ENCODE measurements at places on chromosomes 2 and 18.

GRCh38 chr18:62399781-62400308 lies 74.7 kb downstream of the TNFRSF11A start:
- DNase-seq = no peak

GRCh38 chr2:187567126-187567525 lies 12.9 kb upstream of the TFPI start:
- DNase-seq = no peak

DNA sequence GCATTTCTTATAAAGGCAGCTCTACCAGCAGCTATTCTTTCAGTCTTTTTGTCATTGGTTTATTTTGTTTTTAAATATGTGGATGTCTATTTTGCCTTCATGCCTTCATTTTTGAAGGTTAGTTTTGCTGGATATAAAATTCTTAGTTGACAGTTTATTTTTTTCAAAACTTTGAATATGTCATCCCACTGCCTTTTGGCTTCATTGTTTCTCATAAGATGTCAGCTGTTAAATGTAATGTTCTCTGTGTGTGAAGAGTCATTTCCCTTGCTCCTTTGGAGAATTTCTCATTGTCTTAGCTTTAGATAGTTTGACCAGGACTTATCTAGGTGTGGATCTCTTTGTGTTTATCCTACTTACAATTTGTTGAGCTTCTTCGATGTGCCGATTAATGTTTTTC lies 213.5 kb downstream of the KIAA1328 start:
- DNase-seq = no peak

DNA sequence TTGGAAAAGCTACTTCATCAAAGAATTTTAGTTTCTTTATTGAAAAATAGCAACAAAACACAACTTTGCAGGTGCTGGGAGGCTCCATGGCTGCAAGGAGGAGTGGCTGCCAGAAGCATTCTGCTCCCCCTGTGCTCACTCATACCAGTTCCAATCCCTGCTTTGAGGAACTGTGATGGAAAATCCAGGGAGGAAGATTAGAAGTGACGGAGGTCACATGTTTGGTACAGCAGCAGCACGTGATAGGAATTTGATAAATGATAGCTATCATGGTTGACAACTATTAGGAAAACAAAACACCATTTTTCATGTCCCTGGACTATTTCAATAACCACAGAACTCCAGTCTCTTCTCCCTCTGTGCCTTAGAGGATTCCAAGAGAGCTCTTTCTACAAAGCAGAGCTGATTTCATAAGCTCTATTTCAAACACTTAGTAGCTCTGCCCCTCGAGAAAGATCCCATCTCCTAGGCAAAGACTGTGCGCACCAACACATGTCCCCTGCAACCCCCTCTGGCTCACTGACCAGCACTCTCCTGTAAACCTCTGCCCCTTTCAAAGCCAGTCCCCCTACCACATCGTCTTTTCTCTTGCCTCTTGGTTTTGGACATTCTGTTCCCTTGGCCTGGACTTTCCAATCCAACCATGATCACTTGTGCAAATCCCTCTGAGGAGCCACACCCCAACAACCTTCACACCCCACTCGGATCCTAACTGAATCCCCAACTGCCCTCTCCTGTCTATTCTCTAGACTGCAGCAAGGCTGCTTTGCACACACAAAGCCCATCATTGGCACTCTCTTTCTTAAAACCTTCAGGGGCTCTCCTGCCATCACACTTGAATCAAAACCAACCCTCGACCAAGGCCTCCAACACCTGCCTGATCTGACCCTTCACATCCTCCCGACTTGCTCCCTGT lies 352.4 kb upstream of the PKDCC start:
- DNase-seq = no peak

DNA sequence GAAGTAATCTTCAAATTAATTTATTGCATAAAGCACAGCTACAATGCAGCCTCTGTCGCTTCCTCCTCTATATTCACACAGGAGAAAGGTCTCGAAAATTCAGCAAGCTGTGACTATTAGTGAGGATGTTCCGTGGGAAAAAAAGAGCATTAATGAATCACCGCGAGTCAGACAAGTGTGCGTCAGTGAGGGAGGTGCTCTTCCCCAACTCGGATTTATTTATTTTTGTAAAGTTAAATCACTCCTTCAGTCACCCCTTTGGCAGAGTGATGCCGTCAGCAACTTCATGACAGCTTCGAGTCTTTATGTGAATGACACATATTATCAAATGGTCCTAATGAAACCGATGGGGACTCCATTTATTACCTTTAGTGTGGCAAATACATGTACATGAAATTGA lies 648.9 kb upstream of the SALL3 start:
- DNase-seq = no peak

- no peak for DNase-seq
Observed at GRCh38 chr18:34221971-34222306, 2.8 kb downstream of the NOL4 start.

GRCh38 chr2:25454824-25455611 lies 113.3 kb upstream of the DNMT3A start:
- DNase-seq = no peak

- no peak for DNase-seq
Observed at GRCh38 chr2:145356056-145356455, 836.1 kb upstream of the ZEB2 start.

DNA sequence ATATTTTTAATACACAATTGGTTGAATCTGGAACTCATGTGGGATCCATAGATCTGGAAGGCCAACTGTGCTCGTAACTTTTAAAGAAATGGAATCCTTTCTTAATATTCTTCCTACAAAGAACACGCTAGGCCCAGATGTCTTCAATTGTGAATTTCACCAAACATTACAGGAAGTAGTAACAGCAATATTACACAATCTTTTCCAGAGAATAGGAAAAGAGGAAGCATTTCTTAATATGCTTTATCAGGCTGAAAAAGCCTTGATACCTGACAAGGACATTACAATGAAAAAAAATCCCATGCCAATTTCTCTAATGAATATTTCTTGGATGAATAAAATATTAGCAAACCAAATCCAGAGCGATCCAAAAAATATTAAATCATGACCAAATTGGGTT lies 80.3 kb upstream of the HAAO start:
- no peak for DNase-seq

GRCh38 chr2:190696792-190697398 lies 48.0 kb downstream of the NAB1 start:
- DNase-seq = no peak

GRCh38 chr2:218041302-218042168 lies 27.5 kb upstream of the RUFY4 start:
- no peak for DNase-seq

GRCh38 chr2:9782197-9782719 lies 61.0 kb upstream of the TAF1B start:
- DNase-seq = no peak

DNA sequence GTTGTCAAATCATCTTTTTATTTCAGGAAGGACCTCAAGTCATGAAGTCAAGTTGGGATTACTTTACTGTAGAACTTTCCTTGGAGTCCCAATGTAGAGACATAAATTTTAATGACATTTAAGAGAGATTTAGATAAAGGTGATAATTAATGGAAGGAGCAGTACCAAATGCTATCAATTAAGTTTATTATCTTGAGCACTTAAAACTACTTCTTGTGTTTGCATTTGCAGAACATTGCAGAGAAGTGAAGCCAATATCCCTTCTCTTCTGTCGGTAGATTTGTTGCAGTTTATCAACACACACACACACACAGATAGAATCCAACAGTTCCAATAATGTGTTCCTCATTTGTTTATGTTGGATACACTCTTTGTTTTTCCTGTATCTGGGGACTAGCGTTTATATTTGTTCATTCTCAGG lies 570.7 kb downstream of the EPHA4 start:
- DNase-seq = no peak

DNA sequence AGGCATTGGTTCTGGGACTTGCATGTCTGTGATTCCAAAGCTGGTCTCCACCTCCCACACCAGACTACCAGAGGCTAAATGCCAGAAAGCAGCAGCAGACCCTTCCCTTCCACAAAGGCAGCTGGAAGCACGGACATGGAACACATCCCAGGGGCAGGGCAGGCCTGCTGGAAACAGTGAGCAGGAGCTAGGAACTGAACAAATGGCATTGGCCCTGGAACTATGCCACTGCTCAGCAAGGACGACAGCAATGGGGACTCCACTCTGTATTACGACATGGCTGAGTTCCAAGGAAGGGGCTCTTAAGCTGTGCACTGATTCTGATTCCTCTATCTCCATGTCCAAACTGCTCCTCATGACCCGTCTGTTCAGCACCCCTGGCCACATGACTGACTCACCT lies 77.8 kb upstream of the TFCP2L1 start:
- DNase-seq = peak; percentile 6

DNA sequence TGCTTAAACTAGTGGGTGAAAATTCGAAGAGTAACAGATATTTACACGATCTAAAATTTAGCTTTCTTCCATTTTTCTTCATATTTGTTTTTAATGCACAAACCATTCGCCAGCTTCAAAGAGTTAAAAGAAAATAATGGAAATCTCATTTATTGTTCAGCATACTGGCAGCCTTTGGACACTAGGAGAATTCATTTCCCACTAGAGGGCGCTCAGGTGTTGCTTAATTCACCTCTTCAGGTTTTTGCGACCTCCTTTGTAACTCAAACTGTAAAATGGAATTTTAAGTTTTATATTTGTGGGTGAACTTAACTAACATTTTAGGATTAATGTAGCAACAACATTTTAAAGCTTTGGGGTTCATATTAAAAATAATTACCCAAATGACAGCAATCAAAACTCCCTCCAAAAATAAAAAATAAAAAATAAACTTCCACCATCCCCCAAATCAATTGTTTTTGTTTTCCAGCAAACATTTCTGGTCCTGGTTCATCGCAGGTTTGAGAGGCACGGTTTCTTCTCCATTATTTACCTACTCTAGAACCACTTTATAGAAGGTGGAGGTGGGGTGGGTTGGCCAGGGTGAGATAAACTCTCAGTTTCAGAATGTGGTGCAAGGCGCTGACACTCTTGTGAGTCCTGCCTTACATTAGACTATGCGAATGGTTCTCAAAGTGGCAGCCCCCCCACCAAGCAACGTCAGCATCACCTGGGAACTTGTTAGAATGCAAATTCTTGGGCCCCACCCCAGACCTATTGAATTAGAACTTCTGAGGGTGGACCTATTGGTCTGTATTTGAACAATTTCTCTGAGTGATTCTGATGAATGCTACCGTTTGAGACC lies 24.7 kb upstream of the PNPT1 start:
- peak; percentile 75 for DNase-seq

DNA sequence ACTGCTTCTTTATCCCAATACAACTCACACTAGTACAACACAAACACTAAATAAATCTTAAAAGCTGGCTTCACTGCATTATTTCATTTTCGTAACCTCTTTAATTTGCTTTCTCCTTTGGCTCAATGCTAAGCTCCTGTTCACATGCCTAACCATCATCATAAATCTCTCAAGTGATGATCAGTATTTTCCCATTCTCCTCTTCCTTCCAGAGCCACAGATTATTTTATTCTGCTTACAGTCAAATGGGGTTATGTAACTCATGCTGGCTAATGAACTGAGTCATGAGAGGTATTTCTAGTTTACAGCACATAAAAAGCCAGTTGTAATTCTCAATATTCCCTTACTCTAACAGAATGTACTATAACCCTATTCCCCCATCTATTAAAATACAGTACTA lies 350.4 kb upstream of the ZC3H15 start:
- DNase-seq = no peak

- peak; percentile 77 for DNase-seq
Observed at GRCh38 chr18:35407871-35408481, 30.8 kb upstream of the ZNF396 start.

- no peak for DNase-seq
Observed at GRCh38 chr2:85975581-85975980, 86.8 kb upstream of the ST3GAL5 start.

DNA sequence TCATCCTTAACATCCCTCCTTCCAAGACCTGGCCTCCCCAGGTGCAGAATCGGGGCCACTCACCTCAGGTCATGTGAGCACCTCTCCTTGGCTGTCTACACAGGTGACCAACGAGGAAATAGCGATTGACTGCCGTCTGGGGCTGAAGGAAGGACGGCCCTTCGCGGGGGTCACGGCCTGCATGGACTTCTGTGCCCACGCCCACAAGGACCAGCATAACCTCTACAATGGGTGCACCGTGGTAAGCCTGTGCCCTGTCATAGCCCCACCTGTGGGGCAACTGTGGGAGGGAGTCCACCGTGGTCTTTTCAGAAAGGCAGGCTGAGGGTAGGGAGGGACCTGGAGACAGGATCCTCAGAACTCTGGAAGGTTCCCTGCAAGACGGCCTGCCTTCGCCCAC lies 54.3 kb downstream of the BOLA3 start:
- DNase-seq = no peak

DNA sequence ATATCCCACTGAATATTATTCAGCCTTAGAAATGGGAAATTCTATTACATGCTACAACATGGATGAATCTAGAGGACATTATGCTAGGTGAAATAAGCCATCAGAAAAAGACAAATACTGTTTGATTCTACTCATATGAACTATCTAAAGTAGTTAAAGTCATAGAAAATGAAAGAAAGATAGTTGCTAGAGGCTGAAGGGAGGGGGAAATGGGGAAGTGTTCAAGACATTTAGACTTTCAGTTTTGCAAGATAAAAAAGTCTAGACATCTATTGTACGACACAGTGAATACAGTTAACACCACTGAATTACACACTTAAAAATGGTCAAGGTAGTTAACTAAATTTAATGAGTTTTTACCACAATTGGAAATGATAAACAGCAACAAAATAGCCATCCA lies 835.9 kb upstream of the CHAC2 start:
- DNase-seq = no peak

DNA sequence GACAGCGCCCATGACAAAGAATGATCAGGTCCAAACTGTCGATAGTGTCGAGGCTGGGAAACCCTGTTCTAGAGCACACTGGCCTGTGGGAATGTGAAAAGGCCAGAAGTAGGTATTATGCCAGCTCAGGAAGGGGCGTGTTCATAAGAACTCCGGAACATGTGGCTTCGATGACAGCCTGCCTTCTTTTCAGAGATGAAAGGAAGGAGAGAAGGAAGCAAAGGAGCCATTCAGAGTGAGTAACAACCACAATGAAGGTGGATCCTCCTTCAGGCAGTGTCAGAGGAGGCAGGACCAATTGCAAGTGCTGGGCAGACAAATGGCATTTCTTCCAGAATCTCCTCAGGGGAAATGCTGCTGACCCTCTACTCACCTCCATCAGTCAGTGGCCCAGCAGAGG lies 58.5 kb downstream of the NCKAP5 start:
- no peak for DNase-seq

DNA sequence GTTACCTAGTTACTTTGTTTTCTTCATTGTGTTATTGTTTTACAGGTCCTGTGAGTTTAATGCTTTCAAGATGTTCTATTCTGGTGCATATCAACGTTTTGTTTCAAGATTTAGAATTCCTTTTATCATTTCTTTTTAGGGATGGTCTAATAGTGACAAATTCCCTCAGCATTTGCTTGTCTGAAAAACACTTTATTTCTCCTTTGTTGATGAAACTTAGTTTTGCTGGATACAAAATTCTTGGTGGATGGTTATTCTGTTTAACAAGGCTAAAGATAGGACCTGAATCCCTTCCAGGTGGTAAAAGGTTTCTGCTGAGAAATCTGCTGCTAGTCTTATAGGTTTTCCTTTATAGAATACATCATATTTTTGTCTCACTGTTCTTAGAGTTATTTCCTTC lies 102.3 kb downstream of the RND3 start:
- no peak for DNase-seq

GRCh38 chr2:188032786-188033185 lies 258.9 kb upstream of the GULP1 start:
- DNase-seq = no peak

Data from globus pallidus (tissue), 1 donor.